ENCODE measurements at places on chromosomes 5 and 9.
A peak's percentile ranks its signal among the peaks of the same experiment; 100 is the strongest.

GRCh38 chr9:87333802-87334201, 163.9 kb upstream of the DAPK1 start:
- no peak for DNase-seq

- DNase-seq: no peak
Observed at GRCh38 chr5:80541392-80541791, 28.7 kb downstream of the ANKRD34B start.

- no peak for DNase-seq
Observed at GRCh38 chr5:53087621-53088121, 21.9 kb downstream of the MOCS2 start.

- peak; percentile 35 for DNase-seq
Observed at GRCh38 chr9:126722252-126722921, 82.5 kb upstream of the ZBTB43 start.

Measured in myocyte (in vitro differentiated cells).